ENCODE measurements at places on chromosomes 6 and 20.

DNA sequence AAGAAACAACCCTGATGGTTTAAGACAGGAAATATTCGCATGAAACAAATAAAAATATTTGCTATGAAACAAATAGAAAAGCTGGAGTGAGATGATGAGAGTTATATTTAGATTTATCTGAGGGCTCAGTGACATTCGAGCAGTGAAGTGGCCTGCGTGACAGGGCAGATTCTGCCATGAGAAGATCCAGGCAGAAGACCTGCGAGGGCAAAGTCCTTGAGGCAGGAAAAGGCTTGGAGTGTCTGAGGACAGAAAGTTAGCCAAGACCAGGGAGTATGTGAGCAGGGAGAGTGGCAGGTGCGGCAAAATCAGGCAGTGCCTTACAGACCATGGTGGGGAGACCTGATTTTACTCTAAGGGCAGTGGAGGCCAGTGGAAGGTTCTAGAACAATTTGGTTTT lies 66.9 kb upstream of the RIN2 start:
- no peak for DNase-seq

GRCh38 chr6:89454300-89454699 lies 21.3 kb downstream of the ANKRD6 start:
- no peak for DNase-seq

GRCh38 chr20:48584391-48585060 lies 243.3 kb downstream of the PREX1 start:
- DNase-seq, result no peak

DNA sequence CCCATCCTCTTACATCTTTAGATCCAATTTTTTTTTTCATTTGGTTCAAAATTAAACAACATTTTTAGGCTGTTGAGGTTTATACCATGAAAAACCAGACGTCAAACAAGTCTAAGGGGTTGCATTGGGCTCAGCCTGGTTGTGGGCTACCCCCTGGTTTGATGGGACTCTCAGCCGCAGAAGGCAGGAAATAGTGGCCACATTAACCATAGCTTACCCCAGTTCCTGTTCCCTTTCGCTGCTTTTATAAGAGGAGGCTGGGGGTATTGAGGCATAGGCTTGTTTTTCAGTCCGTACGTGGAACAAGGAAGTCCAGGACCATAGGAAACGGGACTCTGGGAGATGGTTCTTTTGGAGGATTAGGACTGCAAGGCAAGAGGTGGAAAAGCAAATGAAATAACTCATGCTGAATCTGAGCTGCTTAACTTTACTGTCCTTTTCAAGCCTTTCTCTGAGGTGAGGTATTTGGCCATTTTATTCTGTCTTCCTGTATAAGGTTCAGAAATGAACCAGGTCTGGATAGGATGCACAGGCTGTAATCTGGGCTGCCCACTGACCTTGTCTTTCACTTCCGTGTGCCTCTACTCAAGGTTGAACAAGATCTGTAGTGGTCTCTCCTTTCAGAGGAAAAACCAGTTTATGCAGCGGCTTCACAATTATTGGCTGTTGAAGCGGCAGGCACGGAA lies 7.7 kb downstream of the BRPF3 start:
- peak; percentile 50 for DNase-seq

- DNase-seq, result no peak
These were observed 170.8 kb downstream of the KCNQ5 start for GRCh38 chr6:72792692-72793091.

Data from suppressor macrophage (primary cell).